ENCODE measurements at places on chromosomes 16 and 17.

- DNase-seq = no peak
These were observed 120.6 kb downstream of the IRF8 start for GRCh38 chr16:86019446-86020047.

GRCh38 chr16:79897104-79897452 is 296.5 kb upstream of the MAF start:
- DNase-seq = no peak

- DNase-seq = no peak
These were observed 30.6 kb downstream of the MAP2K6 start for GRCh38 chr17:69445132-69445531.

DNA sequence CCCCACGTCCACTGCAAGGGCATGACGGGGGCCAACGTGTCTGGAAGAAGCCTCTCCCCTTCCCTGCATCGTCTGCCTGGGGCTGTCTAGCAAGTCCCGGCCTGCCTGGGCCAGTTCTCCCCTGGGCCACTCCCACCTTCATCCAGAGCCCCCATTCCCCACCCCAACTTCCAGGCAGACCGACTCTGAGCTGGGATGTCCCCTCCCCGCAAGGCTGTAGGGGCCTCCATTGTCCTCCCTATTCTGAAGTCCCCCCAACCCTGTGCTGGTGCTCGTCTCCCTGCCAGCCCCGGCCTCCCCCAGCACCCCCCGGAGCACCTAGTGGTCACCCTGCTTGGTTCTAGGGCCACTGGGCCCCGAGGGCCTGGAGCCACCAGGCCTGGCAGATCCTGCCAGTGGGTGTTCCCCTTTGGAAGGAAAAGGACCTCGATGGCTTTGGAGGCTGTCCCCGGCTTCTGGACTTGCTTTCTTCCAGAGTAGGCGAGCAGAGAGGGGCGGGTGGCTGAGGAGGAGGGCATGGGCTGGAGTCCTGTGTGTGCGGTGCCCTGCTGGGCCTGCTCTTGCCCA is 4.8 kb downstream of the GLIS2 start:
- no peak for DNase-seq

GRCh38 chr17:18919963-18920362 is 32.0 kb upstream of the SLC5A10 start:
- DNase-seq = no peak

DNA sequence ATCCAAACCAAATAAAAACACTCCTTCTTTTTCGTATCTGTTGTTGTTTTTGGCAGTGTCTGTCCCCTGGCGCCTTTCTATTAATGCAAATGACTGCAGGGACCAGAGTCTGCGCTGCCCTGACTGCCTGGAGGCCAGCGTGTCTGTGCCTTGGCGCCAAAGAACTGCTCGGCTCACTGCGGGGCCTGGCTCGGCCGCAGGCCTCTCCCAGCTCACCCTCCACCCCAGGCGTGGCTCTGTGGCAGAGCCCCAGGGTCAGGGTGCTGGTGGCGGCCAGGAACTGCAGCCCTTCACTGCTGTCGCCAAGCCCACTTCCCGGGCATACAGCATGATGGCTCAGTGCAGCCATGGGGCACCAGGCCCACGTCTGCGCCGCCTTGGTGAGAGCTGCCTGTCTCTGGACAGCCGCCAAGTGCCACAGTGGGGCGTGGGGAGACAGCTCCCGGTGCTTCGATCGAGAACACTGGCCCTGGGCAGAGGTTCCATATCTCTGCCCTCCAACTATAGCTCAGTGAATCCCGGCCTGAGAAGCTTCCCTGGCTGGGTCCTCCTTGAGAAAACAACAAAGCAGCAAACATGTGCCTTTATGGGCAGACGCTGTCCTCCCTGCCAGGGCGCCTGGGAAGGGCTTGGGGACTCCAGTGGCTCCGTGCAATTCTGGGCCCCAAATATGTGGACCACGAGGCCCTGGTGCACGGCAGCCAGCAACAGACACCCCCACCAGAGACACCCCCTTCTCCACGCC is 11.1 kb downstream of the CANT1 start:
- no peak for DNase-seq

DNA sequence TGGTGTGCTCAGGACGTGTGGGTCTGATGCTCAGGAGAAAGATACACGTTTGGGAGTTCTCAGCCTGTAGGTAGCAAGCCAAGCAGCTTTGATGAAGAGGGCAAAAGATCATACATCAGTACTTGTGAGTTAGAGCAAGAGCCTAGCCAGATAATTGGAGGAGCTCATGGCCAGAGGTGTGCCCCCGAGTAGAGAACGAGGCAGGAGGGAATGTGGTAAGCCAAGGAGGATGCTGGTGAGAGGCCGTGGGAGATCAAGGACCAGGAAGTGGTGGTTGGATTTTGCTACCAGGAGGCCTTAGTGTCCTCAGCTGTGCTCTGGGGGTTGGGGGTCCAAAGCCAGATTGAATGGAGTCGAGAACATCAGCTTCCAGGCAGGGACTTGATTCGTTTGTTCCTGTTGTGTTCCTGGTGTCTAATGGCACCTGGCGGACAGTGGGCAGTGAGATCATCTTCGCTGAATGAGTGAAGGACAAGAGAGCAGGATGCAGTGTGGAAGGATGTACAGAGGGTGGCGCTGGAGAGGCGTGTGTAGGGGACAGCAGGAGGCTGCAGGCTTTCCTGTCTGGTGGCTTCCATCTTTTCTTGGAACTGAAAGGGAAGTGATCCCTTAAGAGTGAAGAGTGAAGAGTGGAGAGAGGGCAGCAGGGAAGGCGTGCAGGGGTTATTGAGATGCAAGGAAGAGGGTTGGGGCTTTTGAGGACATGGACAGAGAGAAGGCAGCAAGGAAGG is 11.6 kb downstream of the FBXL19 start:
- no peak for DNase-seq

DNA sequence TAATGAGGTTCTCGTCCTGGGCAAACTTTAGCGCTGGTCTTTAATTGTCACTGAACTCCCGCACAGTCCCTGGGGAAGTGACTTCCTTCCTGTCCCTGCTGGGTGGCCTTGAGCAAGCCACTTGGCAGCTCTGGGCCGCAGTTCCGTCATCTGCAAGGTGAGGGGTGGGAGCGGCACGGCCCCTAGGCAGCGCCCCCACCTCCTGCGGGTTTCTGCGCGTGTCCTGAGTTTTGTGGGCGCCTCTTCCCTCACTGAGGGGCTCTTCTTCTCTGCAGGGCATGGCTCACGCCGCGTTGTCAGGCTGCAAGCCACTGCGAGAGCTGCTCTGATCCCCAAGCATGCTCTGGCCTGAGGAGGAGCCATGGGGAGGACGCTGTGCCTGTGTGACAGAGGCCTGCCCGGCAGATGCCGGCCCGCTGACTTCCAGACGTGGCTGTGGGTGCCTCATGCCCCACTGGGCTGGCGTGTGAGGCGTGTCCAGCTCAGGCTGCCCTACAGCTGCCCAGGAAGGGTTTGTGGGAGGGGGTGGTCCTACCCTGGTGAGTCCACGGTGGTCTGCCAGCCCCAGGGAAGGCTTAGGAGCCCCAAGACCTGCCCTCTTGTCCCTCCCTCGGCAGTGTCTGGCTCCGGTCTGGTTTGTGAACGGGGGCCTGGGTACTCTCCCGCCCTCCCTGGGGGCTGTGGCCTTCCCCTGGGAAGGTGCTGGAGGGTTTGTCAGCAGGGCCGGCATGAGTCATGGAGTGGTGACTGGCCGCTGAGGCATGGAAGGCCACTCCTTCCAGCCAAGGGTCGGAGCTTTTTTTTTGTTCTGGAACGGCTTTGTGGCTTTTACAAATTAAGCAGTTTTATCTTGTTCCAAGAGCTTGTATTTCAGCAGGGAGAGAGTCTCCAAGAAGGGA is 182.0 kb downstream of the SEC14L1 start:
- DNase-seq = no peak

GRCh38 chr16:79278506-79278905 is 322.0 kb downstream of the MAF start:
- DNase-seq = no peak

GRCh38 chr16:60304066-60304465 is 1570.0 kb upstream of the GOT2 start:
- DNase-seq = no peak

DNA sequence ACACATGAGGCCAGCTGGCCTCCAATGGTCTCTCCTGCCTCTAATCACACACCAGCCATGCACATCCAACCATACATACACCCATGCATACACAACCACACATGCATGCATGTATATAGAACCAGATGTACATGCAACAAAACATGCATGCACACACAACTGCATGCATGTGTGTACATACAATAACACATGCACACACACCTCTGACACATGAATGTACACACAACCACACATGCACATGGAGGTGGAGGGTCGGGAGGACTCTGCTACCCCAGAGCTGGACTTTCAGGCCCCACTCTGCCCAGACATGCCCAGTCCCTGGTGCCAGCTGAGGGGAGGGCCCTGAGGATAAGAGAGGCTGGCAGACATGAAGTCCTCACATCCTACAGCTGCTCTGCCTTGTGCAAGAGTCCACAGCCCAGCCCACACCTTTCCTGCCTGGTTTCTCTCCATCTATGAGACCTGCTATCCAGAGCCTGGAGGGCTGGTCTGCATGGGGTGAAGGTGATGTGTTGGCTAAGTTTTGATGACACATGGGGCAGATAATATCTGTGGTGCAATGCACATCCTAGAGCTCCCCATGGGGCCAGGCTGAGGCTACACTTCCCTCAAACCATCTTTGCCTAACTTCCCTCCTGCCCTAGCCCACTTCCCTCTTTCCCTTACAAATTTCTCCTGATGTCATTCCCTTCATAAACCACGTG is 50.9 kb upstream of the SDK2 start:
- DNase-seq = no peak

- no peak for DNase-seq
These were observed 73.4 kb upstream of the COX10 start for GRCh38 chr17:13995856-13996271.

DNA sequence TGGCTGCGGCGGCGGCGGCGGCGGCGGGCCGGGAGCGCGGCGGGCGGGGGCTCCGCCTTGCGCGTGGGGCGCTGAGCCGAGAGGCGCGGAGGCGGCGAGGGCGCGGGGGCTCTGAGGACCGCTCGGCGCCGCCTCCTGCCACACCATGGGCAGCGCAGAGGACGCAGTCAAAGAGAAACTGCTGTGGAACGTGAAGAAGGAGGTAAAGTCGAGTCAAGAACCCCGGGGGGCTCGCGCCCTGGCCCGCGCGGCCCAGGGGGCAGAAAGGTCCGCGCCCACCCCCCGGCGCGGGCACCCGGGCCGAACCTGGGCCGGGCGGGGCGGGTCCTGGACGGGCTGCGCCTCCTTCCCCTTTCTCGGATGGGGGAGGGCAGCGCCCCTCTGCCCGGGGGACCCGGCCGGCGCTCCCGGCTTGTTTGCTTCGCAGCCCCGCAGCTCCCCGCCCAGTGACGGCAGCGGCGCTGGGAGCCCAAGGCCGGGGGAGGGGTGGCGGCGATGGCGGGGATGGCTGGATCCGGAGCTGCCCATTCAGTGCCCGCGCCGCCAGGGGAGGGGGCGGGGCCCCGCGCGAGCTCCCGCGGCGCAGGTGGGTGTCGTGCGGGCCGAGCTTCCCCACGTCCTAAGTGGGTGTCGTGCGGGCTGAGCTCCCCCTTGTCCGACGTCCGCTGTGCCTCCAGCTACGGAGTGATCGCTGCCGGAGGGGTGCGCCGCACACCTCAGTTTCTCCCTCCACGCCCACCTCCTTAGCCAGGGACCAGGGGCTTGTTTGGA is 428 bp downstream of the SGSM2 start:
- DNase-seq = no peak

- DNase-seq = no peak
These were observed 189.7 kb downstream of the TMEM132E start for GRCh38 chr17:34769049-34769448.
